ENCODE measurements at places on chromosomes 2 and 18.

GRCh38 chr2:187011206-187011832, 162.3 kb upstream of the ZSWIM2 start:
- DNase-seq = peak; percentile 1

- DNase-seq = no peak
Observed at GRCh38 chr2:206477296-206477695, 34.0 kb downstream of the ADAM23 start.

GRCh38 chr2:17627434-17627833, 86.9 kb downstream of the VSNL1 start:
- no peak for DNase-seq

DNA sequence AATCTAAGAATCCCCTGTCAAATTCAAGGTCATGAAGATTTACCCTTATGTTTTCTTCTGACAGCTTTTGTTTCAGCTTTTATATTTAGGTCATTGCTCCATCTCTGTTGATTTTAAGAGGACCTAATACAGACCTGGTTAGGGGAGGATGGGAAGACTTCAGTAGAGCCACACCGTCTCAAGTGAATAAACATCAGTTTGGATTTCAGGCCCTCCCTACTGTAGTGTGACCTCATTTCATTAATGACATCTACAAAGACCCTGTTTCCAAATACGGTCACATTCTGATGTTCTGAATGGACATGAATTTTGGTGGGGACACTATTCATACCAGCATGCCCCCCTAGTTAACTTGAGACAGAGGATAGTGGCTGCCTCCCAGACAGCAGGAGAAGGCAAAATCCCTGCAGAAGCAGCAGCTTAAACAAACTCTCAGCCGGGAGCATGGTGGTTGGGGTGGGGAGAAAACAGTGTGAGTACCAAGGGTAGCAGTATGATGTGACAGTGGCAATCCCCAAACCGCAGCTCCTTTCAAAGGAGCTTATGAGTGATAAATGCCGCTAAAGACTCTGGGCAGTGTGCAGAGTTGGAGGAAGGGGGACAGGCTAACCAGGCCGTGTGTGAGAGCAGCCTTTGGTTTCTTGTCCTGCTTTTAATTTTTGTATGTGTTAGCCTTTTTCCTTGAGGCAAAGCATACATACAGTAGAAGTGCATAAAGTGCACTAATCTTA, 65.9 kb upstream of the TNP1 start:
- DNase-seq = no peak

GRCh38 chr2:212133337-212133736, 405.3 kb downstream of the ERBB4 start:
- no peak for DNase-seq

DNA sequence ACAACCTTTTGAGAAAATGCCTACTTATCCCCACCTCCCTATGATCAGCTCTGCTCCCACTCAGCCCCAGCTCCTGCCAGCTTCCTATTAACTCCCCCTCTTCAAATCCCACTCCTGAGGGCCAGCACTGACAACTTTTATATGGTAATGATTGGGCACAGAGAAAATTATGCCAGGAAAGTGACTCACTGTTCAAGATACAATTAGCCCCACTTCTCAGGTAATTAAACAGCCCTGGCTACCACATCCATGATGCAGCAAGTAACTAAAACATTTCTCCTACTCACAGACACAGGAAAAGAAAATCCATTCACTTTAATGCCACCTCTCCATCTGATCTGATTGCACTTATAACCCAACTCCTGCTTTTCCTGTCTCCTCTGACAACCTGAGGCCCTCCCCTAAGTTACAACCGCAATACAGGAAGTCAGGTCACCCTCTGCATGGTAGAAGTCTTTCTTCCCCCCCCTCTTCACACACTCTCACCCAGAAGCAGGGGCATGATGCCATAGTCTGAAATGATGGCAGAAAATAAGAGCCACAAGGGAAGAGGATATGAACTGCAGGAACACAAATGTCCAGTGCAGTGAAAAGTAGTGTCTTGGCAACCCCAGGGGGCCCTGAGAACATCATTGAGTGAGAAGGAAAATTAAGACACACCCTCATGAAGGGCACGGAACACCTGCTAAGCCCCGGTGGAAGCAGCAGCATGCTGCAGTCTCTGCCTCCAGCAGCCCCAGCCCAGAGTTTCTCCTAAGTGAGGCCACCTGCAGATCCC, 54.4 kb downstream of the STK39 start:
- DNase-seq = no peak

GRCh38 chr2:237223201-237223861, 137.6 kb downstream of the COPS8 start:
- no peak for DNase-seq

DNA sequence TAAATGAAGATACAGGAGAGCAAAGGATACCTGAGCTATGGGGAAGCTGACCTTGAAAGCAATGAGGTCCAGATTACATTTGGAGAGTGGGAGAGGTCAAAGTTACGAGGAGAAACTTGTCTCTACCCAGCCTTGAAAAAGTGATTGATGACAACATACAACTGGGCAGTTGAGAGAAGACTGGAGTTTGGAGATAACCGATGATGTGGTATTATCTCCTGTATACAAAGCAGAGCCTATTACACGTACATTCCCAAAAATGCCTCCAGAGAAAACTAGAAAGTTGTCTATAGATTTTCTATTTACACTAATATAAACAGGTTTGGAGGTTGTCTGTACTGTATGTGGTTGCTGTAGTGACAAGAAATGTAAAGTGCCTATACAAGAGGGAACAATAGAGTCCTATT, 28.3 kb downstream of the ARL5A start:
- DNase-seq = no peak

DNA sequence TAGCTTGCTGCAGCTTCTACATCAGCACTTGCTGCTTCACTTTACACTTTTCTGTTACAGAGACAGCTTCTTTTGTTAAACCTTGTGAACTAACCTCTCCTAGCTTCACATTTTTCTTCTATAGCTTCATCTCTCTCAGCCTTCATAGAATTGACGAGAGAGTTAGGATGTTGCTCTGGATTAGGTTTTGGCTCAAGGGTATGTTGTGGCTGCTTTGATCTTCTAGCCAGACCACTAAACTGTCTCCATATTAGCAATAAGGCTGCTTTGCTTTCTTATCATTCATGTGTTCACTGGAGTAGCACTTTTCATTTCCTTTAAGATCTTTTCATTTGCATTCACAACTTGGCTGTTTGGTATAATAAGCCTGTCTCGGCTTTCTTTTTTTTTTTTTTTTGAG, 46.3 kb upstream of the GRB14 start:
- DNase-seq = no peak

DNA sequence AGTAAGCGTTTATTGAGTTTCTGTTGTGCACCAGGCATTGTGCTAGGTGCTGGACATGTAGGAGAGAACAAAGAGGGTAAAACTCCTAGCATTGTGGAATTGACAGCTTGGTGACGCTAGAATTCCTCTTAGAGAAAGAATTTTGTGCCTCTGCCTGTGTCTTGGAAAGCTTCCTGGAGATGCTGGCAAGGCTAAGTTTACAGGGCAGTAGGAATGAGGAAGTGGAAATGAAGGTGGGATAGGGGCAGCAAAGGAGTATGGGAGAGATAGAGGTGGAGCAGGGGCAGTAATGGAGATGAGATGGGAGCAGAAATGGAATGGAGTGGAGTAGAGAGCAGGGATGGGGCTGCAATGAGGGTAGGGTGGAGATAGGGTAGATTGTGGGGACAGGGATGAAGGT, 29.8 kb downstream of the GPR39 start:
- DNase-seq = no peak

GRCh38 chr2:42207826-42208225, 38.7 kb downstream of the EML4 start:
- no peak for DNase-seq

DNA sequence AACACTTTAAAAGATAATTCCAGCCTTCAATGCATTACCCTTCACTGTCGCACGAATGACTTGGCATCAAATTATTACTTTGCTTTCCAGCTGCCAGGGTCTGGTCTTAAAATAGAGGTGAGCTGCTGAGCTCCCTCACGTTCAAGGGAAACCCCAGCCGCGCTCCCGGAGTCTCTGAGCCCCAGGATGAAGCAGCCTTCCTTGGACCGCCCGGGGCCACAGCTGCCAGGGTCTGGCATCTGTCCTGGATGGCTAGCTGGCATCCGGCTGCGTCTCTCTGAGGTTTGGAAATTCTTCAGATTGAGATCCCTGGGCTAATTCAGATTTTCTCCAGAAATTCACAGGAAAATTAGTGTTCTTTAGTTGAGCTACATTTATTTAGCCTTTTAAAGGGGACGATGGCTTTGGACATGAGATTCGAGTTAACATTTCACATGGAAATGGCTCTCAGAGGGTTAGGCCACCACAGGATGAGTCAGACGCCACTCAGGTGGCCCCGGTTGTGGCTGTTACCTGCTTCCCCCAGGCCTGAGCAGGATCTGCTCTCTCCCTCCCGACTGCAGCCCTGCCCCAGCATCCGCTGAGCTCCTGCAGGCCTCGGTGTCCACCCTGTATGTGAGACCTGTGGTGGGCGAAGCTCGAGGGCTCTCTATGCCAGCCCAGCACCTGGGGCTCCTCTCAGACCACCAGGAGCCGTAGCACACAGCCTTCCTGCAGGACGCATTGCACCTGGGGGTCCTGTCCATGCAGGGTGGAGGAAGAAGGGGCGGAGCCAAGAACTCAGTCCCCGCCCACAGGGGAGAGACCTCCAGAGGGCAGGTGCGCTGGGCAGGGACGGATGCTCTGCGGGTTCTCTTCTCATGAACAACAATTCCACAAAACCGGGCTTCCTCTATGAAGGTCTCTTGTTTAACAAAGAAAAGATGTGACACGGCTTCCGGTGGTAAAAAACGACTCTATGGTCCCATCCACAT, 255.5 kb downstream of the TWIST2 start:
- no peak for DNase-seq

GRCh38 chr2:161039071-161039470, 121.2 kb upstream of the TANK start:
- no peak for DNase-seq

GRCh38 chr18:37307181-37307580, 258.4 kb downstream of the CELF4 start:
- DNase-seq = no peak

DNA sequence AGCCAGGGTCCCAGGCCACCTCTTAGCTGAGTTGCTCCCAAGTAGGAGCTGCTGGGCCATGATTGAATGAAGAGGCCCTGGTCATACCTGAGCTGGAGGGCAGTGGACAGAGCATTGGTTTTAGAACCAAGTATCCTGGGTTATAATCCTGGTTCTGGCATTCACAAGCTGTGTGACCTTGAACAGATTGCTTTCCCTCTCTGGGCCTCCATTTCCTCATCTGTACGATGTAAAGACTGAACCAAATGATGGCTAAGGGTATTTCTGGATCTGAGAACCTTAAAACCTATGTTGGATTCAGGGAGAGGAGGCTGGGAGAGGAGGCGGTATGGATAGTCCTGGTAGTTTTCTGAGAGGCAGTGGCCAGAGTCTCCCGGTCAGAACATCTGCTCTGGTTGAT, 31.0 kb downstream of the KCNK3 start:
- DNase-seq = no peak

DNA sequence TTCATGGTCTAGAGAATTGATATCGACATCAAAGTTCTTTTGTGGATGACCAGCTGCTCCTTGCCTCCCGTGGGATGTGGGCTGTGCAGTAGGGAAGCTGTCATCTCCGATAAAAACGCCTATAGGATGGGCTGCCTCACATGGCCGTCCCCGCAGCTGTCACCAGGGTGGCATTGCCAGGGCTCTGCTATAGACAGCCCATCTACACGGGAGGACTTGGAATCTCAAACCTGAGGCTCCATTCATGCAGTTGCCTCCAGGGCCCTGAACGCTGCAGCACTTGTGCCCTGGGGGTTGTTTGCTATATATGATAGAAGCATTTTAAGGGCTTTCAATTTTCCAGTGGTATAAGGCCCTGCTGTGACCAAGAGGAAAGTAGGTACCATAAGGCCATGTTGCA, 183.1 kb downstream of the MYCN start:
- no peak for DNase-seq

DNA sequence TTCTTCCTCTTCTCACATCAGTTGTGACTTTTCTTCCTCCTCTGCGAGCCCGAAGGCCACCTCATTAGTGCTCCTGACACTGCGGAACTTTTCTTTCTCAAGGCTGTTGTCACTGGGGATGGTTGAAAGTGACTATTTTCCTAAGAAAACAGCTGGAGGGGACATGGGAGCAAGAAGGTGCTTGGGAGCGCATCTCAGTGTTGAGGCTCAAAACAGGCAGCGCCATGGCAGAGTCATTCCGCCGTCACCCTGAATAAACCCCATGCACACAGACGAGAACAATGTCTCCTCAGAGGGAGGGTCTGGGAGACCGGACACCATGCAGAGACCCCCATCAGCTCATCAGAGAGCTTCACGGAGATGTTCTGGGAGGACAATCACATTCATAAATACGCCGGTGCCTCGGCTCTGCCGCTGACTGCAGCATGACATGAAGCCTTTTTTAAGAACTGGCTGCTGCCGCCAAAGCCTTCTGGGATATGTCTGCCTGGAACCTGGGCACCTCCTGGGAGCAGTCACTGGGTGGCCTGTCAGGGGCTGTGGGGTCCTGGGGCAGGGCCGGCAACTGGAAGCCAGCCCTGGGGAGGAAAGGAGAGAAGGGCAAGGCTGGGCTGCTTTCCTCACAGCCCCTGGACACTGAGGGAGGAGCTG, 19.2 kb downstream of the ATOH8 start:
- DNase-seq = no peak

DNA sequence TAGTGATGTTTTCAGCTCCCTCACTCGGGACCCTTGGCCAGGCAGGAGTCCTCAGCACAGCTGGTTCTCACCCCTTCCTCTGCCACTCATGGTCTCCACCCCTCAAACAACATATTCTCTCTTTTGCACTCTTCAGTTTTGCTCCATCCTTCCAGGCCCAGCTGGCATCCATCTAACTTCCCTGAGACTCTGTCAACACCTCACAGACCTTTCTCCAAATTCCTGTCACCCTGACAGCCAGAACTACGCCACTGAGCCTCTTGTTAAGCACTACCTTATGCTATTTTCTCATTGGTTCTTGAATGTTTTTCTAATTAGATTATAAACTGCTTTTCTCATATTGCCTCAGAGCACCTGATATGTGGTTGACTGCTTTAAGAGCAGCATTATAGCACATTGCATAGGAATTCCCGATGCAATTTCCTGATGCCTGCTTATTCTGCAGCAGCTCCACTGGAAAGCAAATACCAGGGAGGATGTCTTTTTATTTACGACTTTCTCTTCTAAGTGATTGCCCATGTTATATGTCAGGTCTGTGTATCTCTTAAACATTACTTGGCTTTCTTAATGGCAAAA, 12.4 kb upstream of the INO80C start:
- DNase-seq = no peak

- no peak for DNase-seq
Observed at GRCh38 chr2:201233192-201233811, 27.0 kb upstream of the CASP8 start.

- DNase-seq = no peak
Observed at GRCh38 chr2:160458718-160459453, 34.7 kb downstream of the RBMS1 start.

GRCh38 chr2:240250985-240251847, 110.8 kb upstream of the OTOS start:
- DNase-seq = peak; percentile 54

- DNase-seq = no peak
Observed at GRCh38 chr2:205764270-205764746, 82.0 kb downstream of the NRP2 start.
